ENCODE measurements at places on chromosomes 12 and 14.
A peak's percentile ranks its signal among the peaks of the same experiment; 100 is the strongest.

- no peak for DNase-seq
These were observed 3.4 kb downstream of the ACTN1 start for GRCh38 chr14:68975667-68976066.

DNA sequence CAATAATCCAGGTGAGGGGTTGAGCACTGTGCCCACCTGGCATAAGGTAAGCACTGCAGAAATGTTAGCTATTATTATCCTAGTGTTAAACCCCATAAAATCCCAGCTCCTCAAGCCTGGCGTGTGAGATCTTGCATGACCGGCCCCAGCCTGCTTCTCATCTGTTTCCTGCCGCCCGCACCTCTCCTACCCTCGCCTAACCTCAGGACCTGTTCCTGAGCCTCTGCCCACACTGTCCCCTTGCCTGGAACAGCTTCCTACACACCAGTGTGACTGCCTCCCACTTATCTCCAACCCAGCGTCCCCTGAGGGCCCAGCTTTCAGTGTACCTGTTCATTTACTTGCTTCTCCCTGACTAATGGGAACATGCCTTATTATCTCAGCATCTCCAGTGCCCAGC, 24.7 kb downstream of the ISCA2 start:
- no peak for DNase-seq

DNA sequence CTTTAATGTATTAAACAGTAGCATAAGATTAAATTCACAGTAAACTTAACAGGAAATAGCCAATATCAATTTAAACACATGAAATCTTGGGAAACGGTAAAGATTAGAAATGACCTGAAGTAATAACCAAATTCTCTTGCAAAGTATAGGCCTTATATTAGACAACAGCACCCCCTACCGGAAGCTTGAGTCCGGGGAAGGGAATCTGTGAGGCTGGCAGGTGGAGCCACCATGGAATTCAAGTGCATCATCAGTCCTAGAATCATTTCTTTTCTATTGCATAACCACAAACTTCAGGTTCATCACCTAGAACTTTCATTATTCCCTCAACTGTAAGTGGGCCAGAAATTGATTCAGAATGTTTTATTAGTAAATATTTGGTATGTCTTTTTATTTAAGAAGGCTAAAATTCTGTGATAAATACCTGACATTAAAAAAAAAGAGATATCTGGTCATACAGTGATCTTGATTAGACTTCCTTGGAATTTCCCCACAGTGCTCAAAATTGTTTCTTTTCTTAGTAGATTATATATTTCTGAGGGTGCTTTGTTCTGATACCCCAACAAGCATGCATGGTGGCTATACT, 48.6 kb downstream of the AP5M1 start:
- DNase-seq = peak; percentile 31

DNA sequence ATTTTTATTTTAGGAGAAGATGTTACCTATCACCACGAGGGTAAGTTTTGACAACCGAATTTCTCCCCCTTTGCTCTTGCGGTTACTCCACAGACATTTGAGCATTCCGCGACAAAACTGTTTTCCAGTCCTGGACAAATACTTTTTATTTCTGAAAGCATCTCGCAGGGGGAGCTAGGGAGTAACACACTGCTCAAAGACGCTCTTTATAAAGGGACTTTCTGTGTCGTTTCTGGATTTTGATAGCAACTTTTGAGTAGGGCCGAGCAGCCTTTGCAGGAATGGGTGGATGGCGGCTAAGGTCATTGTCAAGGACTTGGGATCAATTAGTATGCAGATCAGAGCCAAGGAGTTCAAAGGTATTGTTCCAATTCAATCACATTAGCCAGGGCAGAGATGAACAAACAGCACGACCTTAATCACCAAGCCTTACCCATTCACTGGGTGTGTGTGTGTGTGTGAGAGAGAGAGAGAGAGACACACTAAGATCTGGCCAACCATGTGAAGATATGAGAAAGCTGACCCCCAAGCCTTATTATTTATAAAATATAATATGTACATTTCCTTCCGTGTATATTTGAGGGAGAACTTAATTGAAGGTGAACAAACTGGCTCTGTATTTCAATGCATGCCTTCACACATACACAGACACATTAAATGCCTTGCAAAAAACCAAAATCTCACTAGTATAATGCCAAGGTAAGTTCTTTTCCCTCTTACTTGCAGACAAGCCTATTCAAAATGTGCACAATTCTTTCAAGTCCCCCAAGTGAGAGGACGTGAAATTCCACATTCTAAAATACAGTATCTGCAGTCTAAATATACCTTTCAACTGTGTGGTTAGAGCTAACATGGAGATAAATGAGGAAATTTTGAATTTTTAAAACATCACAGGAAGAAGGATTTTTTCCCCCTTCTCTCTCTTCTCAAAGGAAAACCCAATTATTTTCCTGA, 613.8 kb downstream of the VRK1 start:
- no peak for DNase-seq

DNA sequence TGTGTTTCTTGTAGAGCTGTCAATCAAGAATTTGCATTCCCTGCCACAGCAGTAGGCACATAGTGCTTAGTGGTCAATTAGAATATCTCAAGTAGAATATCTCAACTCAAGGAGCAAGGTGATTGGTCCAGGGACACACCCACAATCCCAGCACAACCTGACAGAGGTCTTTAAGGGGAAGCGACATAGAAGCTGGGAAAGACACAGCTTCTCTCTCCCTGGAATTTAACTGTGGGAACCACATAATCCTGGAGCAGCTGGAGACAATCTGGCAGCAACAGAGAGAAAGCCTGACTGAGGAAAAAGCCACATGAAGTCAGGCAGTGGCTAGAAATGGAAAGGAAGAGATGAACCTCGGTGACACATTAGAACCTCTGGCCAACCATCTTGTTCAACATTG, 85.7 kb upstream of the LMO3 start:
- no peak for DNase-seq

- no peak for DNase-seq
These were observed 28.7 kb downstream of the NKX2-8 start for GRCh38 chr14:36553656-36554260.

DNA sequence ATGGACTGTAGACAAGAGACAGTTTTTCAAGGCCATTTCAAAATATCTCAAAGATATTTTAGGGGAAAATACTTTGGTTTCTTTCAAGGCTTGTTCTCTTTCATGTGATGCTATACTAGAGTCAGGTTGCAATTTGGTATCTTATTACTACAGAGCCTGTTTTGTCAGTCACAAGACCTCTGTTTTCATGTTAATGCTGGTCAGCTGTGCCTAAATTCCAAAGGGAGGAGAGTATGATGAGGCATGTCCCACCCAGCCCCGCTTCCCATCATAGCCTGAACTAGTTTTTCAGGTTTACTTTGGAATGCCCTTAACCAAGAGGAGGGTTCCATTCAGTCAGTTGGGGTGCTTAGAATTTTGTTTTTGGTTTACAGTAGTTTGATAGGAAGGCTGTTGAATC, 52.6 kb downstream of the GPHB5 start:
- no peak for DNase-seq

GRCh38 chr12:58242796-58243630, 301.6 kb downstream of the ATP23 start:
- no peak for DNase-seq

DNA sequence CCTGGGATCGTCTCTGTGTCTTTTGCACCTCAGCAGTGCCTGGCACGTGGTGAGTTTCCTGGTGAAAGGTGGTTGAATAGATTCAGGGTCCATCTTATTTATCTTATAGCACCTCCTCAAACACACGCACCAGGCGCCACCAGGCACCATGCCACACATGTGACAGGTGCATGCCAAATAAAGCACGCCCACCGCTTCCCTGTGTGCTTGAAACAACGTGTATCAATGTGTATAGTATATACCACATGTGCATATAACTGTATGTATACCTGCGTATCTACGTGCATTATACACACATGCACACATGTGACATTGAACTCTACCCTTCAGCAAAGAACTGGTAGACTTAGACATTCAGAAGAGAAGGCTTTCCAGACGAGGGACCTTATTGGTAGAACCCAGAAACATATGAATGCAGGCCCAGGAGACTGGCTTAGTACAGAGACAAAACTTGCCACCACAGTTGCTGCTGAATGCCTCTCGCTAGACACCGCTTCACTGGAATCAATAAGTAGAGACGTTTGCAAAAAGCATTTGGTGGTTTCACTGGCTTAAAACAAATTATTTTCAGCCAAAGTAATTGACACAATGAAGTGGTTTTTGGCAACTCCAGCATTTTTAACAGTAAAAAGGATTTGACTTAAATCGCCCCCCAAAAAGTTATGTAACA, 10.0 kb downstream of the EML1 start:
- no peak for DNase-seq

- DNase-seq = no peak
These were observed 362.3 kb downstream of the GLT1D1 start for GRCh38 chr12:129215556-129215955.

DNA sequence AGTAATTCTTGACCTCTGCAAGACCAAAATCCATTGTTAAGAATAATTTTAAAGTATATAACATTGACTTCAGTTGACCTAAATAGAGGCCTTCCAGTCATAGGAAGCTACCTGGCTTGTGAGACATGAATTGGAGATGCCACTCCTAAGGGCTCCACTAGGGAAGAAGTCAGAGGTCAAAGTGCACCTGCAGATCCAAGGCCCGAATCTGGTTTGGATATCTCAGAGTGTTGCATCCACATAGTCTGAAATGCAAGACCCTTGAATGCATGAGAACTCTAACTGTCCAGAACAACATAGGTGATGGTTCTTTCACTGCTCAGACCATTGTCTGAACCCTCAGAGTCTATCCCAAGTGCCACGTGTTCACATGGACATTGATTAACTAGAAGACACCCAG, 22.4 kb downstream of the RFX4 start:
- no peak for DNase-seq

All from T-helper 22 cell (primary cell).